ENCODE measurements at places on chromosomes 3 and 15.
A peak's percentile ranks its signal among the peaks of the same experiment; 100 is the strongest.

DNA sequence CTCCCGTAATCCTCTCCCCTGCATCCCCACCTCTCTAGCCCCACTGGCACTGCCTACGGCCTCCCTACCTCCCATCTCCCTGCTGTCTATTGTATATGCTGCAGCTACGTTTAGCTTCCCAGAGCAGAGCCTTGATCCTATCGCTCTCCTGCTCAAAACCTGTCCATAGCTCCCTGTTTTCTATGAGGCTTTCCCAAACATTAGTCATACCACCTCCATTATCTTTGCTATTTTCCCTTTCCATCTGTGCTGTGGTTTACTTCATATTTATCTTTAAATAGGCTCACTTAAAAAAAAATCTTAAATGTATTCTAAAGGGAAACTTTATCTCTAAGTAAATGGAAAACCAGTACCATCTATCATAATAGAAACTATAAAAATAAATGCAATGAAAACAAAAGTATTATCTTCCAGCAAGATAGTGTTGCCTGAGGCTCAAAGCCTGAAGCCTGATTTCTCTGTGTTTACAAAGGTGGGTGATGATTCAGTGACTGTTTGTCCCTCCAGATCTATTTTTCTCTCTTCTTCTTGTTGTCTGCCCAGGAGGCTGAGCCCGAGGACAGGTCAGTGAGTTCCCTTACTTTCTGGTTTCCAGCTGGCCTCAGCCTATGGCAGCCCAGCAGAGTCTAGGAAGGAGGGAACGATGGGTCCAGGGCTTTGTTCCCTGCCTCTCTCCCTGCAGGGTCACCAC, 397.1 kb upstream of the CFAP20DC start:
- DNase-seq, result no peak

DNA sequence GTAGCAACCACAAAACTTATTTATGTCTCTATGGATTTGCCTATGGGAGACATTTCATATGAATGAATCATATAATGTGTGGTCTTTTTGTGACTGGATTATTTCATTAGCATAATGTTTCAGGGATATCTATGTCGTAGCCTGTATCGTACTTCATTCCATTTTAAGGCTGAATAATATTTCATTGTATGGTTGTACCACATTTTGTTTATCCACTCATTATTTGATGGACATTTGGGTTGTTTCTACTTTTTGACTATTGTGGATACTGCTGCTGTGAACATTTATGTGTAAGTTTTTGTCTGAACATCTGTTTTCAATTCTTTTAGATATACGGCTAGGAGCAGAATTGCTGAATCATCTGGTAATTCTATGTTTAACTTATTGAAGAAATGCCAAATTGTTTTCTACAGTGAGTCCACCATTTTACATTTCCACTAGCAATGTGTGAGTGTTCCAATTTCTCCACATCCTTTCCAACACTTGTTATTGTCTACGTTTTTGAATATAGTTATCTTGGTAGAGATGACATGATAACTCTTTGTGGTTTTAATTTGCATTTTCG, 134.4 kb upstream of the DAZL start:
- DNase-seq, result no peak

DNA sequence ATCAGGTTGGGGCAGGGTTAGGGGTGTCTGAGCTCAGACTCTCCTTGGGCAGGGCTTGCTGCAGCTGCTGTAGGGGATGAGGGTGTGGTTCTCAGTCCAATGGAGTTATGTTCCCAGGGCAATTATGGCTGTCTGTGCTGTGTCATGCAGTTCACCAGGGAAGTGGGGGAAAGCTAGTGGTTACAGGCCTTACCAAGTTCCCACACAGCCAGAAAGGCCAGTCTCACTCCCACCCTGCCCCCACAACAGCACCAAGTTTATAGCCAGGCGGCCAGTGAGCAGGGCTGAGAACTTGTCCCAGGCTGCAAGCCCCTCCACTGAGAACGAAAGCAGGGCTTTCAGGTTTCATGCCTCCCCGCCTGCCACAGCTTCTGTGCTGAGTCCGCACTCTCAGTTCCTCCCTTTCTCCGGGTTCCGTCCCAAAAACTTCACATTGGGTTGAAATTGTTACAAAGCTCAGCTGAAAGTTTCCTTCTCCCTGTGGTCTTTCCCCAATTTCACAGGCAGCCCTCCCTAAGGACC, 19.6 kb upstream of the CPOX start:
- no peak for DNase-seq

- DNase-seq, result no peak
Observed at GRCh38 chr3:41846850-41847249, 115.1 kb downstream of the ULK4 start.

- no peak for DNase-seq
Observed at GRCh38 chr3:3127432-3128010, 781 bp downstream of the TRNT1 start.

DNA sequence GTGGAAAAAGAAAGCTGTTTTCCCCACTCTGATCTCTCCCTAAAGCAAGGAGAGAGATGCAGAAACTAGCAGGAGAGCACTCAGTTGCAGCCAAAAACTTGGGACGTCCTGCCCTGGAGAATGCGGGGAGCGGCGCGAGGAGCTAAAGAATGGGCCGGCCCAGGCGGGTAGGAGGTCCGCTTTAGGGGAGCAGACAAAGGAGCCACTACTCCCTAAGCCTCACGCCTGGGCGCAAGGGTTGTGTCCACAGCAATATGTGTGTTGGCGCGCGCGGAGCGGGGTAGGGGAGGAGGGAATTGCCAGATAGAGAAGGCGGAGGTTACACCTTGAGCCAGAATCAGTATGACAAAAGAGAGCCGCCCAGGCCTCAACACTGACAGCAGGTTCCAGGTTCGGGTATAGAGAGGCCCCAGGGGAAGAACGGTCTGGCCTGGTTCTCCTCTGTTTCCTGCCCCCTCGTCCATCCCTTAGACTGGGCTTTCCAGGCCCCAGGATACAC, 2.9 kb downstream of the WNT5A start:
- DNase-seq, result no peak

GRCh38 chr15:72306211-72306785, 13.7 kb downstream of the CELF6 start:
- DNase-seq, result peak; percentile 74

GRCh38 chr3:177196008-177196455, 1.2 kb downstream of the TBL1XR1 start:
- no peak for DNase-seq

GRCh38 chr15:68786753-68787152, 33.9 kb downstream of the ANP32A start:
- no peak for DNase-seq

DNA sequence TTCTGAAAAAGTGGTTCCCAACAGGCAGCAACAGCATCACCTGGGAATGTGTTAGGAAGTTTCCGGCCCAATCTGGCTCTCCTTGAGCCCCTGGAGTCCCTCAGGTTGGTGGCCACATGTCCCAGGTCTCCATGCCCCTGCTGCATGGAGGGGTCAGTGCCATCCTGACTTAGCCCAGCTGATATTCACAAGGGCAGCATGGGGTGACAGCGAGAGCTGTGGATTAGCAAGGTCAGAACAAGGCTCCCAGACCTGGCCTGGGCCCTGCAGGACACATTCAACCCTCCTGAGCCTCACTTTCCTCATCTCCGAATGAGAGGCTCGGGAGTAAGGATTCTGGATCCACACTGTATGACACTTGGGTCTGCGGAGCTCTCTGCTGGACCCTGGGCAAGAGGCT, 243.8 kb upstream of the TLE3 start:
- DNase-seq, result no peak

- no peak for DNase-seq
Observed at GRCh38 chr3:115022835-115023398, 124.2 kb downstream of the ZBTB20 start.

DNA sequence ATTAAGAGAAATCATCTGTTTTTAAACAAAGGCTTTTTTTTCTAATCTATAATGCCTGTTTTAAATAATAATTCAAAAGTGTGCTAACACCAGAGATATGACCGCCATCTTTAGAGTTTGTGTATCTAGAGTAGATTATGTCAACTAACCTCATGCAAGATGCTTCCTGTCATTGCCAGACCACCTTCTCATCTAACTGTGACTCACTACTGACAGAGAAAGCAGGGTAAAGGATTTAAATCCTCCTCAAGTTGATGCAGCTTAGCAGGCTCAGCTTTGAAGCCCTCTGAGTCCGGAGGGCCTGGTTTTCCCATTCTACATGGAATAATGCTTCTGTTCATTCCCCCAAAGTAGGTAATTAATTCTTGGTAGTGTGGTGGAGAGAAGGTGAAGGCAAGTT, 108.5 kb downstream of the ECT2 start:
- no peak for DNase-seq

DNA sequence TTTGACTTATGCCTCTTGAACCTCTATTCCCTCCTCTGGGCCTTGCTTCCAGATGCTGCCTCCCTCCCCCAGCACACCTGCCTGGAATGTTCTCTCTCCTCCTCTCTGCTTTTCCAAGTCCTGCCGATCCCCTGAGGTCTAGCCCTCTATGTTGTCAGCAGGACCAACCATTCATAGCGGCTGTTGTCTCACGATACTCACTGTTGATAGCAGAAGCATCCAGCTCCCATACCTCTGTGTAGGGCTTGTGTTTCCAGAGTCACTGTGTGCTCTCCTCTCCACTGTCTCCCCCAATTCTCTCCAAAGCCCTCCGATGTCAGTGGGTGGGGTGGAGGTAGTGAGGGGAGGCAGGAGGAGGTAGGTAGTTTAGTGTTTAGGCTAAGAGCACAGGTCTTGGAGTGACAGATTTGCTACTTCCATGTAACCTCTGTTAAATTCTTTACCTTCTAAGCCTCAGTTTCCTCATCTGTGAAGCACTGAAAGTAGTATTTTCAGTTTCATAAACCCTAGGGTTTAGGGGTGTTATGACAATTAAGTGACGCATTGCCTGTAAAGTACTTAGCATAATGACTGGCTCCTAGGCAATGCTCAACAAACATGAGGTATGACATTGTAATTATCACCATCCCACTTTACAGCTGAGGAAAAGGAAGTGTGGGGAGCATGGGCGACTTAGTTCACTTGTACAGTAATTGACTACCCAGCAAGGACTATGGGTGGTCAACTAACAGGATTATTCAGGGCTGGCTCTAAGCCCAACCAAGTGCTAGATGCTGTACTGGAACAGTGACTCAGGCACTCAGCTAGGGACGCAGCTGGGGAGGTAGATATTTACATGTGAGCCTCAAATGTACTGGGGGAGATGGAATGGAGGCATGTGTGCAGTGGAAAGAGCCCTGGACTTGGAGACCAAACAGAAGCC, 122.8 kb downstream of the CACNA1D start:
- DNase-seq, result no peak

DNA sequence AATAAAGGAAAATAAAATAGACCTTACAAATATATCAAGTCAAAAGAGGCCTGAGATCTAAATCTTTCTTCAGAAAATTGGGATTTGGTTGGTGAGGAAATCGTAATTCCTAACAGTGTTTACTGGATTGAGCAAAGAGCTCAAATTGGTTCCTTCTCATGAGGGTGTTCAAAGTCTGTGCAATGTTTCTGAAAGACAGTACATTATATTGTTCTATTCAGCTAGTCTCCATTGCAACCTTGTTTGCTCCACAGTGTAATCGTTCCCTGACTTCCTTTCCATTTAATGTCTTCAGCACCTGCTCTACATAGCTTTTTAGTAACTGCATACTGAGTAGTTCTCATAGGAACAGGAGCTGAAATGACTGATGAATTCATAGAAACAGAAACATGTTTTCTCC, 326.8 kb downstream of the SUCLG2 start:
- no peak for DNase-seq

DNA sequence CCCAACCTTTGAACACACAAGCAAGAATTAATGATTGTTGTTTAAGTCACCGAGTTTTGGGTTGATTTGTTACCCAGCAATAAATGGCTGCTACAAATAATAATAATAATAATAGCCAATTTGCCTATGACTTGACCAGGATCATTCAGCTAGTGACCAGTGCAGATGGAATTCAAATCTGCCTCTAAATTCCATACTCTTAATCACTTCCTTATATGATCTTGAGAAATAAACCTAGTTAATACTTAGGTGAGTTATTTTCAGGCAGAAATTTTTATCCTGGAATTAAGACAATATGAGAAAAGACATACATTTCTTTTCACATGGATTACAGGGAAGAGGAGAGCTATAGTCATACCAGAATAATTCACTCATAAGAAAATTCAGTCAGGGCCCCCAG, 116.0 kb upstream of the GALNT15 start:
- no peak for DNase-seq

DNA sequence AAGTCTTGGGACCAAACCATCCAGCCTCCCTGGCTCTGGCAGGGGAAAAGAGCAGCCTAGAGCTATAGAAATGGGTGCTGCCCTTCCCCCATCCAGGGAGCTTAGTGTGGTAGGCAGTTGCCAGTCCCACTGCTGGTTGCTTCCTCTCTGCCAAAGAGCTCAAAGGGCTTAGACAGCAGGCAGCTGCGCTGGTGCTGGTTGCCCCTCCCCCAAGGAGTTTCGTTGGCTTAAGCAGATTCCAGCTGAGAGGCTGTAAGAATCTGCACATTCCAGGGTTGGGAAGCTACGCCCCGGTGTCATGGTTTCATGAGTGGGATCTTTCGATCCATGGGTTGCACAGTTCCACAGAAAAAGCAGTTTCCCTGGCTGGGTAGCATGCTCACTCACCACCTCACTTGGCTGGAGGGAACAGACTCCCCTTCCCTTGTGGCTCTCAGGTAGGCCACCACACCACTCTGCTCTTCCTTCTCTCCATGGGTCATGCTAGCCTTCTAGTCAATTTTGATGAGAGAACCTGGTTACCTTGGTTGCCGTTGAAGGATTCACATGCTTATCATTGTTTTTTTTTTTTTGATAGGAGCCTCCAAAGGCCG, 195.1 kb downstream of the EPHA6 start:
- DNase-seq, result no peak

DNA sequence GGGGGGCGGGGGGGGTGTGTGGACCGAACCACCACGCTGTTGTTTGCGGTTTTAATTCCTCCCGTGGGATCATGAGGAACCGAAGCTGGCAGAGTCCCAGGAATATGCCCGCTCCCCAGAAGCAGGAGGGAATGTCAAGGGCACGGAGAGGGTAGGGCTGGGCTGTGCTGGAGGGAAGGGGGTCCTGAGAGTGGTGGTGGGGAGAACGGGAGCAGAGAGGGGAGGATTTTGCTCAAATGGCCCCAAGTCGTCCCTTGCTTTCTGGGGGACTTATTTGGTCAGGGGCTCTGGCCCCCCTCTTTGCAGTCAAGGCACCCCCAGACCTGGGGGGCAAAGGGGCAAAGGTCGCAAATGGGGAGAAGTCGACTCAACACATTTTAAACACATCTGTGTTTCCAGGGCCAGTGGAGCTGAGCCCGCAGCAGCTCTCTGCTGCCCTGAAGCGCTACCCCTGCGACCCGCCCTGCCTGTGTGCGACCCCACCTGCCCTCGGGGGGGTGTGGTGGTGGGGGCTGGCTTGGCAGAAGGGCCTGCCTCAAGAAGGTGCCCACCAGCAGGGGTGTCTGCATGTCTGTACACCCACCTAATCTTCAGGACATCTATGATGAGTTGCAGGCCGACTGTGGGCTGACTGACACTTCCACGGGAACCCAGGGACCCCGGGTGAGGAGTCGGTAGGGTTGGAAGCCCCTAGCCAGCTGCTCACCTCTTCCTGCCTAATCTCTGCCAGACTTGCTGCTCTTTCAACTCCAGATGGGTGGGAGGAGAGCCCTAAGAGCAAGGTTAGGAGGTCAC, 602 bp upstream of the ATP2B2 start:
- DNase-seq, result no peak

- DNase-seq, result no peak
Observed at GRCh38 chr3:190699776-190700175, 162.7 kb downstream of the GMNC start.

All from NK-92 treated with Interleukin-12 subunit alpha and Interleukin-12 subunit beta, amount 100 ng/mL, for 24 hours (cell line).